Mucosa of gallbladder (tissue), 1 donor: ENCODE measurements at places on chromosomes 3 and 15. TPM values are rescaled to one million over a fixed set of nuclear protein-coding genes. Genes with fewer than 3 reads are reported as not detected.

DNA sequence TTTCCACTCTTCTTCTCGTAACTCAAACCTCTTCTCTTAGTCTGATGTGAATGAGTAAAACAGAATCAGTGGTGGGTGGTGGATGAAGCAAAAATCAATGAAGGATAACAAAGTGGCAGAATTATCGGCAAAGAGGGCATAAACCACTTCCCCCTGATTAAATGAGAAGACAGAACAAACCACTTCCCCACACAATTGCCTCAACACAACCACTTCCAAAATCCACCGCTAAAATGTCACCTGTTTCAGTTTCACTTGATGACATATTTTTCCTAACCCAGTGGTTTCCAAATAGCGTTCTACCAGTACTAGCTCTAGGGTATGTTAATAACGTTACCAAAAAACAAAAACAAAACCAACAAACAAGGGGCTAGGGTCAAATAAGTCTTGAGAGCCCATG lies 478.7 kb upstream of the WNT5A start:
- DNase-seq = no peak

GRCh38 chr3:2166552-2166951 lies 67.9 kb downstream of the CNTN4 start:
- no peak for DNase-seq

DNA sequence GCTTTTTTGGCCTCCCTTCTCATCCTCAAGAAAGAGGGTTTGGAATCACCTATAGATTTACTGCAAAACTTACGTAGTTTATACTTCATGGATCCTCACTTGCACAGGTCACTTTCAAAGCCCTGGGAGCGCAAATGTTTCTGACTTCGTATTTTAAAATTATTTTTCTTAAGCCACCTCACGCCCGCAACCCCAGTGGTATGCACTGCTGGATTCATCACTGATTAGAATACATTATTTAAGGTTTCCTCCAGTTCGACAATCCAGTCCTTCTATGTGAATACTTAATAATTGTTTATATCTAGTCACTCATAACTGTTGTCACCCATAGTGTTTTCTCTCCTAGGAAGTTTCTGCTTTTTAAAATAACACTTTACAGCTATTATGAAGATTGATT lies 339.9 kb downstream of the CHL1 start:
- no peak for DNase-seq

DNA sequence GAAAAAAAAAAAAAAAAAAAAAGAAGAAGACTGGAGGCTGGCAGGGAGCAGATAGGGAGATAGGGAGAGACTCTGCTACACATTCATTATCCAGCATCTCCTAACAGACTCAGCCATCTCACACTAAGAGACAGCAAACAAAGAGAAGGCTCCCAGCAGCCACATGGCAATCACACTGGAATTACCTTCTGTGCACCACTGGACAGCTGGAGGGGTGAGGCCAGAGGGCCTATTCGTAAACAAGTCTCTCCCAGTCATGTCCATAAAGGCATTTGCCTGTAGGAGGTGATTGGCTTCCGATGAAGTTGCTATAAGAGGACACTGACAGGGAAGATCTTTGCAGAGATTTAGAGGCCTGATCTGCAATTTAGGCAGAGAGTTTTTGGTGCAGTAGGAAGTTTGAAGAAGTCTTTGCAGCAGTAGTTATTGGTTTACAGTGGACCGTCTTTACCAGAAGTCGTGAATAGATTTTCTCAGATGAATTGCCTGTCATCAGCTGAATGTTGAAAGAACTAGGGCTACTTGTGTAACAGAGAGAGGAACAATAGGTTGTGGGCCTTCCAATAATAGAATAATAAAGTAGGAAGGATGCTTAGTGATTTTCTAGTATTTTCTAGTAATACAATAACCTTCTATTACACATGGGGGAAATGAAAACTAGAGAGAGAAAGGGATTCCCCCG lies 89.7 kb downstream of the TP63 start:
- no peak for DNase-seq

GRCh38 chr3:174547801-174548435 lies 311.2 kb upstream of the NAALADL2 start:
- DNase-seq = no peak

DNA sequence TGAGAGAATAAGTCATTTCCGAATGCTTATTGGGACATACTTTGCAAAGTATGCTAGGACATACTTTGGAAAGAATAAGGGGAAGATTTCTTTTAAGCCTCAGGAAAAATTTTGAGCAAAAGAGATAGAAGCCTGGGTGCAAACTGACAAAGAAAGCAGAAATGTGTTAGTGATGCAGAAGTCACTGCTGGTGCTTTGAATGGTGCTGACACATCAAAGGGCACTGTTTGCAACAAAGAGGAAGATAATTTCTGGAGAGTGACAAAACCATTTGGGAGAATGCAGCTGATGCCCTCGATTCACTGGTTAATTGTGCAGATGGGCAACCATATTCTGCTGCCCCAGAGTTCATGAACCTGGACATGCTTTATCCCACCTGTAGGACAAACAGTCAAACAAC lies 11.0 kb upstream of the RAP2B start:
- no peak for DNase-seq

- DNase-seq = no peak
Measured at GRCh38 chr3:31868236-31868635, 112.8 kb downstream of the OSBPL10 start.

- DNase-seq = no peak
Measured at GRCh38 chr3:135905058-135905724, 60.3 kb upstream of the PPP2R3A start.

Gene SCAANT1
- total RNA-seq = not detected

Gene EFHB
- total RNA-seq = 0.75 TPM

Gene HTR3D
- not detected for total RNA-seq
